ENCODE measurements at places on chromosomes 7 and 10.

GRCh38 chr10:24340883-24341282 is 131.9 kb downstream of the KIAA1217 start:
- no peak for DNase-seq

- DNase-seq = no peak
Measured at GRCh38 chr7:34011696-34012095, 106.4 kb downstream of the BMPER start.

DNA sequence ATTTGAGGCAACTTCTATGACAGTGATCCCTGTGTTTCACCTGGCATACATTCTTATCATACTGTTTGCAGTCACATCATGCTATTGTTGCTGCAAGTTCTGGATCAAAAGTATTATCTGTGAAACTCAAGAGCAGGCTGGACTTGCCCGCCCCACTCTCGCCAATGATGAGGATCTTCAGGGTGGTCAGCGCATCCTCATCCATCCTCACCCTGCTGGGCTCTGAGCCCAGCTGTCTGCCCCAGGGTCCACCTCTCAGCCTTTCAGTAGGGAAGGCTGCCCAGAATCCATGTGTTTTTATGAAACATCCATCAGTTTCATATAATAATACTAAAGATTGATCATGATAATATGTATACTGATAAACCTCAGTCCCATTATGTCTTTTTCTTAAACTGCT is 55.4 kb upstream of the KIF5B start:
- no peak for DNase-seq

GRCh38 chr7:117225536-117225935 is 97.3 kb downstream of the WNT2 start:
- no peak for DNase-seq

DNA sequence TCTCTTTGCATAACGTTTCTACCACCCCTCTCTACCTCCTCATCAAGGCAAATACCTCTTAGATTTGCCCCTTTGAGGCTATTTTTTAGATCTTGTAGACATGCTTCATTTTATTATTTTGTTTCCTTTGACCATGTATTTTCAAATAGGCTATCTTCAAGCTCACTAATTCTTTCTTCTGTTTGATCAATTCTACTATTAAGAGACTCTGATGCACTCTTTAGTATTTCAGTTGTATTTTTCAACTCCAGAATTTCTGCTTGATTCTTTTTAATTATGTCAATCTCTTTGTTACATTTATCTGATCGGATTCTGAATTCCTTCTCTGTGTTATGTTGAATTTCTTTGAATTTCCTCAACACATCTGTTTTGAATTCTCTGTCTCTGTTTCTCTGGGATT is 82.8 kb downstream of the BBS9 start:
- DNase-seq = no peak

DNA sequence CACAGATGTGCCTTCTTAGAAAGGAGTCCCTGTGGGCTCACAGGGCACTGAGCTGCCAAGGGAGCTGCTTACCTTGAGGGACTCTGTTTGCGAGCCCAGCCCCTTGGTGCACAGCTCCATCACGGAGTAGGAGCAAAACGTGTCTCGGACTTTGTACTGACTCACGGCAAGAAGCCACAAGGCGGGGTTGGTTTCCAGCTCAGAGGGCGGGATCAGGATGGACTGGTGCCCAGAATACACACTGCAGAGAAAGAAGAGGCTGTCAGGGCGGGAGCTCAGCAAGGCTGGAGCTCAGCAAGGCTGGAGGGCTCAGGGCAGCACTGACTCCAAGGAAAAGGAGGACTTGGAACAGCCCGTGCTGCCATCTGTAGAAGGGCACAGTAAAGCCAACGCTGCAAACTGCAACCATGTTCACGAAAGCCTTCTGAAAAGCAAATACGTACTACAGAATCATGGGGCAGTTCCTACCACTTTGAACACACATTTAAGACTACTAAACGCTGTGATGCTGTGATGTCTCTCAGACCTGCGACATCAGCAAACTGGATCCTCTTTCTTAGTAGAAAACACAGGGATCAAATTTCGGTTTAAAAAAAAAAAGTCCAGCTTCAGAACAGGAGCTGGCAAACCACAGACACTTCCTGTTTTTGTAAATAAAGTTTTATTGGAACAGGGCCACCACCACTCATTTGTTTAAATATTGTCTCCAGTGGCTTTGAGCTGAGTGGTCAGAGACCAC is 194.3 kb downstream of the ZMYND11 start:
- DNase-seq = no peak

- DNase-seq = no peak
Measured at GRCh38 chr10:110680273-110681020, 36.3 kb downstream of the RBM20 start.

GRCh38 chr10:96992721-96993120 is 160.6 kb downstream of the LCOR start:
- no peak for DNase-seq

- no peak for DNase-seq
Measured at GRCh38 chr7:8592167-8592566, 158.8 kb downstream of the NXPH1 start.

DNA sequence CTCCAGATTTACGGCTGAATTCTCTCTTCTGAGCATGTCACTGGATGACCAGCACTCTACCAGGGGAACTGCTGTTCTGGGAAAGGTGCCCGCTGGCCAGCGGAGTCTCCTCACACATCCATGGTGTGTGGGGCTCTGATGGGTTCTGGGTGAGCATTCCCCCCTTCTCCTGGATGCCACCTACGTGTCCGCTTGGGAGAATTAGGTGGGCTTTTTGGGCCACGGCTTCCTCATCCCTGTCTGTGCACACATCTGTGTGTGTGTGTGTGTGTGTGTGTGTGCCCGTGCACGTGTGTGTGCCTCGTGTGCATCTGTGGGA is 163.0 kb downstream of the DNAJB6 start:
- no peak for DNase-seq

- no peak for DNase-seq
Measured at GRCh38 chr10:89837165-89838043, 136.0 kb downstream of the KIF20B start.

DNA sequence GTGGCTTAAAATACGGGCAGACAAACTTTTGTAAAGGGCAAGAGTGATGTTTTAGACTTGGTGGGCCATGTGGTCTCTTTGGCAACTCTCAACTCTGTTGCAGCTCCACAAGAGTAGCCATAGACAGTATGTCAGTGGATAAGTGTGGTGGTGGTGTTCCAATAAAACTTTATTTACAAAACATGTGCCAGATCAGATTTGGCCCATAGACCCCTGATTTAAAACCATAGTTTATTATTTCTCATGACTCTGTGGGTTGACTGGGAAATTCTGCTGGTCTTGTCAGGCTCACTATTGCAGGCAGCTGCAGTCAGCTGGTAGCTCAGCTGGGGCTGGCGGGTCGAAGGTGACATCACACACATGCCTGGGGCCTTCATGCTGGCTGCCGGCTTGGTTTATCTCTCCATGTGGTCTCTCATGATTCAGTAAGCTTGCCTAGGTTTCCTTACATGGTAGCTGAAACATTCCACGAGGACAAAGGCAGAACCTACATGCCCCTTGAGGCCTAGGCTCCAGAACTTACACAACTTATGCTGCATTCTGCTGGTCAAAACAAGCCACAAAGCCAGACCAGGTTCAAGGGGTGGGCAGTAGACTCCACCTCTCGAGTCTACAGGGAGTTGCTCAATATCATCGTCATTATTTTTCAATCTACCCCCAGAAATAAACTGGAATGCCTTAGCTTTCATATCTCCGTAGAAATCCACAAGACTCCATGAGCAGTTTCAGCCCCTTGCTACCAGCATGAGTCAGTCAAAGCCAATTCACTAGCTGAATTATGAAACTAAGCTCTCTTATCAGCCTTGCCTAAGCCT is 245.7 kb downstream of the WDR11 start:
- DNase-seq = no peak

DNA sequence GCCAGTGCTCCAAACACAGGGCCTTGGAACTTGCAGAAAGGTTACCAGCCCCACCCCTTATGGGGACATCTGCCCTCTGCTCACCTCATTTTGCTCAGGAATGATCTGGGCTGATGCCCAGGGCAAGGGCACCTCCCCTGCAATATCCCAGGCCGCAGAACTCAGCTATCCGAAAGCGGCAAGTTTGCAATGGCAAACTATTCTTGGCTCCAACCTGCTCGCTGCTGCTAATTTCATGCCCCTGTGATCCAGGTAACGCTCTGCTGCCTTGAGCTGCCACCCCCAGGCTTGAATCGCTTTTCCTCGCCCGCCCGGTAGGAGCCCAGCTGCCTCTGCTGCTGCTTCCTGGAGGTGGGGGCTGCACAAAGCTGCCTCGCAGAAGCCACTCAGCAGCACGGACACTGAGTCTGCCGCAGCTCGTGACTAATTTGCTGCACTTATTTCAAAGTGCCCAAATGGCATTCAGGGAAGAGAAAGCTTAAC is 18.2 kb downstream of the SLC29A3 start:
- DNase-seq = no peak

- no peak for DNase-seq
Measured at GRCh38 chr7:36208426-36208825, 55.4 kb downstream of the EEPD1 start.

DNA sequence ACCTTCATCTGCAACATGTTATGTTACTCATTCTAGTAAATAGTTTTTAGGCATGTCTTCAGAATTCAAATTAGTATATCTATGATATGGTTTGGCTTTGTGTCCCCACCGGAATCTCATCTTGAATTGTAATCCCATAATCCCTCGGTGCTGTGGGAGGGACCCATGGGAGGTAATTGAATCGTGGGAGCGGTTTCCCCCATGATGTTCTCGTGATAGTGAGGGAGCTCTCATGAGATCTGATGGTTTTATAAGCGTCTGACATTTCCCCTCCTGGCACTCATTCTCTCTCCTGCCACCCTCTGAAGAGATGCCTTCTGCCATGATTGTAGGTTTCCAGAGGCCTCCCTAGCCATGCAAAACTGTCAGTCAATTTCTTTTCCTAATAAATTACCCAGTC is 20.4 kb upstream of the GPR37 start:
- no peak for DNase-seq

Measured in activated CD8-positive, alpha-beta memory T cell treated with anti-CD3 and anti-CD28 coated beads for 48 hours (primary cell).